Small intestine (tissue), 16 donors: ENCODE measurements at places on chromosomes 7 and 10.

GRCh38 chr7:100266576-100267354, 40.7 kb upstream of the SPDYE3 start:
- H3K4me1 ChIP-seq = peaks cover 18% of the 10 kb centered on the region
- no peak overlapping the region for H3K4me3 ChIP-seq
- no peaks in the 10 kb centered on the region for H3K36me3 ChIP-seq
- no peaks in the 10 kb centered on the region for H3K27me3 ChIP-seq
- H3K27ac ChIP-seq = no peak overlapping the region

DNA sequence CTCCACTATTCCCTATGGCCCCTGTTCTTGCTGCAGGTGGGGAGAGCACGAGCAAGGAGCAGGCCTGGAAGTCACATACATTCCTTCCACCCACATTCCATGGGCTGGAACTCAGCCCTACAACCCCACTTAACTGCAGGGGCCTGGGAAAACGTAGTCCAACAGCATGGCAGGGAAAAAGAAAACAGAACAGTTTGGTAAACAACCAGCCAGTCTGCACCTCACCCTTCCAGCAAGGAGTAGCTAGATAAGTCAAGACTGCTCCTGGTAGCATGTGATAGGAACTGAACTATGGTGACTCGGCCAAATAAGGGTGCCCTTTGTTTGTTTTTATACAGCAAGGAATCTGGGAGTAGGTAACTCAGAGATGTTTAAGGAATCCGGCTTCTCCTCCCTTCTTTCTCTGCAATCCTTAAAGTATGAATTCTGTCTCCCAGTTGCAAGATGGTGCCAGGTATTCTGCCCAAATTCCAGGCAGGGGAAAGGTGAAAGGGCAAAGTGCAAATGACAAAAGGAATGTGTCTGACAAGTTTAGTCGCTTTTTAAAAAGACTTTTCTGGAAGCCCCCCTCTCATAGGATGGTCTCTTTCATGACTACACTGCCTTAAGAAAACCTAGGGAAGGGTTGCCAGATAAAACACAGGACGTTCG, 311.7 kb upstream of the NEBL start:
- no peaks in the 10 kb centered on the region for H3K4me1 ChIP-seq
- no peak overlapping the region for H3K4me3 ChIP-seq
- H3K36me3 ChIP-seq = no peaks in the 10 kb centered on the region
- DNase-seq = no peak
- no peaks in the 10 kb centered on the region for H3K27me3 ChIP-seq
- no peak overlapping the region for H3K27ac ChIP-seq

DNA sequence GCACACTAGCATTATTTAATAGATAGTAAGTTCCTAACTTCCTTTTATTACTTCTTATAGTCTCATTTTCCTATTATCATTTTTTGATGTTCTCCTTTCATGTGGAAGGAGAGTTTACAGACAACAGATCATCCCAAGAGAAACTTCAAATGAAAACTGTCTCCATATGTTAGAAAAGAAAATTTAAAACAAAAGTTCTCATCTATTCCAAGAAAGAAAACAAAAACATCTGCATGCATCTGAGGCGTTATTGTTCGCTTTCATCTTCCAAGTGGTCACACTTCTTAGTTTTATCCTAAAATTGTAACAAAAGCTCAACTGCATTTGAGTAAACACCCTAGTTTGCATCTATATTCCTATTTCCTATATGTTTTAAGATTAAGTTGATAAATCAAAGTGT, 126.2 kb downstream of the SEMA3D start:
- H3K27ac ChIP-seq = no peak overlapping the region
- no peaks in the 10 kb centered on the region for H3K27me3 ChIP-seq

- H3K36me3 ChIP-seq = no peaks in the 10 kb centered on the region
- H3K27ac ChIP-seq = no peak overlapping the region
- H3K27me3 ChIP-seq = no peaks in the 10 kb centered on the region
- no peak overlapping the region for H3K4me3 ChIP-seq
These were observed 43.2 kb downstream of the CREB5 start for GRCh38 chr7:28455486-28455885.

DNA sequence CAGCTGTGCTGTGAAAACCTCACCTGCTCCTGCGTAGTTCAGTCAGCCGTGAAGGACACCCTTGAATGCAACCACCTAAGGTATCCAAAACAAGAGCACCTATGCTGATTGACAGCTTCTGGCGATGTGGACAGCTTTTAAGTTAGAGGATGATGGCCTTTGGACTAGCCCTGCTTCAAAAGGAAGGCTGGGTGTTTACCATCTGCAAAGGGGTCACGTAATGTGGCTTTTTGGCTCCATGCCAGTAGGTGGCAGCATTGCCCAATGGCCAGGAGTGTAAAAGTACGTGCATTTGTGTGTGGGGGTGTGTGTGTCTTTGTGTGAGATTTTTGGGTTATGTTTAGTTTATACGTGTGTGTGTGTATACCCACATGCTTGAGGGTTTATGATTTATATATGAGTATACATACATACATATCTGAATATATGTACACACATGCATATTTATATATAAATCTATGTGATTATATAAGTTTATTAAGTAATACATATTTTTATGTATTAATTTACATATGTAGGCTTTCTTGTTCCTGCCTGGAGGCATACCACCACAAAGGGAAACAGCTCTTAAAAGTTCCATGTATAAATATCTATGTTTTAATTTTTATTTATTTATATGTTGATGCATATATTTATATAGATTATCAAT, 236.3 kb upstream of the ANKRD30A start:
- H3K27ac ChIP-seq = no peak overlapping the region
- no peaks in the 10 kb centered on the region for H3K36me3 ChIP-seq
- no peaks in the 10 kb centered on the region for H3K4me1 ChIP-seq
- peak; percentile 49 for DNase-seq
- H3K27me3 ChIP-seq = no peaks in the 10 kb centered on the region

DNA sequence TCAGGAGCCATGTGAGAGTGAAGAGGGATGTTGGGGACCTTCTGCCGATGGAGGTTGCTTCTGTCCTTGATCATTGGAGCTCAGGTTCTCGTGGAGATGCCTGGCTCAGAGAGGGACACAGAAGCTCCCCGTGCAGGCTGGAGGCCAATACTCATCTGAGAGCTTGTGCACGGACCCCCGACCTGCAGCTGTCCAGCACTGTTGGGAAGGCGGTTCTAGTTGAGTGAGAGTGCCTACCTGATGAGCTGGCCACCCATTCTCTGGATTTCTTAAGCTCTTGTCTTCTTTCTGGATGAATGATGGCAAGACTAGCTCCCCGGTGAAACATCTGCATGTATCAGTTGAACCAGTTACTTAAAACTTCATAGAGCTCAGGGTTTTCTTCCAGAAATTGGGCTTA, 247.6 kb upstream of the MKI67 start:
- H3K27ac ChIP-seq = no peak overlapping the region
- no peaks in the 10 kb centered on the region for H3K27me3 ChIP-seq
- no peaks in the 10 kb centered on the region for H3K4me1 ChIP-seq
- H3K36me3 ChIP-seq = no peaks in the 10 kb centered on the region
- H3K4me3 ChIP-seq = no peak overlapping the region
